Activated CD4-positive, CD25-positive, alpha-beta regulatory T cell (primary cell): ENCODE measurements at places on chromosomes 16 and 17.

DNA sequence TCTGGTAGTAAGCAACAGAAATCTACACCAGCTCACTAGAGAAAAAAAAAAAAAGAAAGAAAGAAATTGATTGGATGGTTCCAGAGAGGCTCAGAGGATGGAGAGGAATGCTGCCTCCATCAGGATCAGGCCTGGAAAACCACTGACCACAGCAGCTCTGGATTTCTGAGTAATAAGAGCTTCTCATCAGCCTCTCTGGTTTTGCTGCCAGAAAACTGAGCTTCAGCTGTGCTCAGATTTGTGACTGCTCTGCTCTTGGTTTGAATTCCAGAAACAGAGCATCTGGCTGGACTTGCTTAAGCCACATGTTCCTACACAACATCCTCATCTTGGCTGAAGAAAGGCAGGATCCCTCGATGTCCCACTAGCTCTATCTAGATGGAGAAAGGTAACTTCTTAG is 25.9 kb downstream of the IRX6 start:
- DNase-seq, result no peak

- no peak for DNase-seq
These were observed 83.2 kb downstream of the NTN1 start for GRCh38 chr17:9104370-9105041.

GRCh38 chr17:17852930-17853329 is 16.1 kb upstream of the SREBF1 start:
- DNase-seq, result no peak

- no peak for DNase-seq
These were observed 8.3 kb upstream of the NLK start for GRCh38 chr17:28033972-28034714.

DNA sequence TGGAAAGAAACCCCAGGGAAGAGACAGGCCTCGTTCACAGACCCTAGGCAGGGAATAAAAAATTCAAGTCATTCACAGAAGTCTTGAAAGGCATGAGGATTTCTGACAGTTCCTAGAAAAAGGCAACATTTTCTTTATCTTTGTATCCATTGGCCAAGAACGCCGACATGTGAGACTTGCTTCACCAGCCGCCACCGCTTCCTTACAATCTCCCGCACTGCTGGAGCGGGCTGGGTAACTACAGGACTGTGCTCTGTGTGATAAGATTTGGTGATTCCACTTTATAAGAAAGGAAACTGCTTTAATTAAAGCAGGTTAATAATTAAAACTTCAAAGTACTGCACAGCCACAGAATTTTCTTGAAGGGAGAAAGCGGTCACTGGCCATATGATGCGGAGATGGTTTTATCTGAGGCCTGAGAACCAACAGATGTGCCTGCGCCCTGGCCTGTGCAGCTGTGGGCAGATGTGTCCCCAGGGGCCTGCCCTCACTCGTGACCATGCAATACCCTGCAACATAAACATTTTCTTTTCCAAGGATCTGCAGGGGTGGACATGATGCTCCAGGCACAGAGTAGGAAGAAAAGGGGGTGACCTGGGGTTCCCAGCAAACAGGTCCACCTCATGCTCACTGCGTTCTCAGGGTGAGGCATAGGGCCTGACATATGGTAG is 13.0 kb upstream of the LGALS3BP start:
- DNase-seq, result no peak

- no peak for DNase-seq
These were observed 32.6 kb downstream of the SHISA6 start for GRCh38 chr17:11273596-11273995.
